IPS DF 19.7 (cell line): ENCODE measurements at places on chromosomes 16 and 17.

GRCh38 chr17:5035315-5035714, at the start of gene SLC52A1:
SLC52A1 (minus strand) TSS chr17:5035426; CDS start chr17:5034606, 820 bp downstream.
- DNase-seq, result no peak

DNA sequence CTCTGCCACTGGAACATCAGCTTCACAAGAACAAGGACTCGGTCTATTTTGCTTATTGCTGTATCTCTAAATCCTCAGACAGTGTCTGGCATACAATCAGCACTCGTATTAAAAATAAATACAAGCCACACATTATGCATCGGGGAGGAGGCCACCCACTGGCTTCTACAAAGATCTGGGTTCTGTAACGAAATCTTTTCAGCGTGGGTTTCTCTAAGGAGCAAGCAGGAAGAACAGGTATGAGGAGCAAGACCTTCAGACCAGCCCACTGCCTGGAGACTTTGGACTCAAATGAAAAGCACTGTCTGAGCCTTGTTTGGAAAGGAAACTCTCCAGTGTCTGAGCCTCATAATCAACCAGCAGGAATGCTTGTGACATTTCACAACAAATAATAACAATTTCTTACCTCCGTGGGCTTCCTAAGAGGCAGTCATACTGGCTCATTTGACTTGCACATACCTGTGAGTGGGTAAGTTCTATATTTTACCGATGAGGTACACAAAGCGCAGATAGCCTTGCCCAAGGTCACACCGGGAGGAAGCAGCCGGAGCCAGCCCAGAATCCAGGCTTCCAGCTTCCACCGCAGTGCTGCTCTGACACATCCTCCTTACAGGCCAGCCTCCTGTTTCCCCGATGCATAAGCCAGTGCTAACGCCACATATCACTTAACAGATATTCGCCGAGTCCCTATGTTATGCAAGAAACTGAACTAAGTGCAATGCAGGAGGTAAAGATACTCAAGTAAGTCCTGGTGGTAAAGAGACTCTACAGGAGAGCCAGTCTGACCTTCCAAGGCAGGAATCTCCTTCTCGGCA, 118.6 kb upstream of the TNRC6C start:
- no peak for DNase-seq

DNA sequence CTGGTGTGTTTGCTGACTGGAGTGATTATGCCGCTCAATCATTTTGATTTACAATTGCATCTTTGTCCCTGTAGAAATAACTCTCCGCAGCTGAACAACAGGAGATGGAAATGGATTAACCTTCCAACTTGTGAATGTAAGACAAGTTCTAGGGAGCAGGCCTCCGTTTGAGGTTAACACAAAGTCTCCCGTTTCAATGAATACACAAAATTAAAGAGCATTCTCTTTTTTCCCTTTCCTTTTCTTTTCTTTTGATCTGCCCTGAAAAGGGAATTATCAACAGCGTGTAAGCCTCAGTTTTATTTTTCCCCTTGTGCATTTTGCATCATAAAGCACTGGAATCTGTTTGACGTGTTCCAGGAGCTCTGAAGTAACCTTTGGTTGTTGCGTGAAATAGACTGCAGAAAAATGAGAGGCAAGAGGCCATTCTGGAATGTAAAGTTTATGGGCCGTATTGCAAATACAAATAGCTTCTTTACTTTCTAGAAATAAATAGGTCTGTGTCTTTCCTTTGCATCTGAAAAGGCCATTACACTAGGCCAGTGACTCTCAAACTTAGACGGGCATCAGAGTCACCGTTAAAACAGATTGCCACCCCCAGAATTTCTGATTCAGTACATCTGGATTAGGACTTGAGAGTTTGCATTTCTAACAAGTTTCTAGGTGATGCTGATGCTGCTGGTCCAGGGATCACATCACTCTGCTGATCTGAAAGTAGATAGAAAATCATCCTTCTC, 164.7 kb downstream of the ZNF18 start:
- DNase-seq, result no peak

- no peak for DNase-seq
These were observed 23.3 kb downstream of the NOS2 start for GRCh38 chr17:27776882-27777624.

- DNase-seq, result no peak
These were observed 20.2 kb downstream of the CHCT1 start for GRCh38 chr17:60442271-60443173.

- no peak for DNase-seq
These were observed 2.2 kb downstream of the FLII start for GRCh38 chr17:18256351-18256750.

DNA sequence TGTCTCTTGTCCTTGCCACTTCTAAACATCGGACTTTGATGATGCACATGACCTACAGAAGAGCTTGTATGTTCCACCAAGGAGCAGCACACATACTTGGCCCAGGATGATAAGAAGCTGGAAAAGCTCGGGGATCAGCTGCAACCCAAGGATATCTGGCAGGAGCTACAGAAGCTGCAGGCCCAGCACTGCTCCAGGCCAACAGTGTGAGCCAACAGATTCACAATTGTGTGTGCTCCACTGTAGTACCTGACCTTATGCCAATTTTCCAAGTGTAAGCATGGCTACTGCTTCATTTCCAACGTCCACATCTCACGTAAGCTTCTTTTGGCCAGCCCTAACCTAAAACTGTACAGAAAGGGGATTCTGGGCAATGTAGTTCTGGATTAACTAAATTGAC, 83.4 kb downstream of the COX10 start:
- no peak for DNase-seq

DNA sequence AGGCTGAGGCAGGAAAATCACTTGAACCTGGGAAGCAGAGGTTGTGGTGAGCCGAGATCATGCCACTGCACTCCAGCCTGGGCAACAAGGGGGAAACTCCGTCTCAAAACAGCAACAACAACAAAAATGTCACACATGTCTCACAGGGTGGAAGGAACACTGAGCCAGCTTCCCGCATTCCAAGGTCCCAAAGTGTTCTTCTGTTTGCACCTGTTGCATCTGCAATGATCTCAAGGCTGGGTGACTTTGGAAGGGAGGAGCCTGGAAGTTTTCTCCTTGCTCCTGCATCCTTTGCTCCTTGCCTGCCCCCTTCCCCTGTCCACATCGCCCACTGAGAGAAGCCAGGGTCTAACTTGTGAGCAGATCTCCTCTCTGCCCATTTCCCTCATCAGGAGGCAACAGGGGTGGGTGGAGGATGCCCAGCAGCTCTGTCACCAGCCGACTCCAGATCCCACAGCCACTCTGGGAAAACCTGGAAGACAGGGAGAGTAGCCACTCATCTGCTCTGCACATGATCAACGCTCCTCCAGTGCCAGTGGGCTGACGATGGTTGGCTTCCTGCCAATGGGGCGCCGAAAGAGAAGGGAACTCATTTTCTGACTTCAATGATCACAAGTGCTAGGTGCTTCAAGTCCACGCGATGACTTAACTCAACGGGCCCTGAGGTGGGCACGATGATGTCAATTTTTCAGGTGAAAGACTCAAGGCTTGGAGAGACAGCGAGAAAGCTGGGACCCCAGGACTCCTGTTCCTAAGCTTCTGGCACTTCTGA, 12.6 kb downstream of the CHST6 start:
- DNase-seq, result no peak

DNA sequence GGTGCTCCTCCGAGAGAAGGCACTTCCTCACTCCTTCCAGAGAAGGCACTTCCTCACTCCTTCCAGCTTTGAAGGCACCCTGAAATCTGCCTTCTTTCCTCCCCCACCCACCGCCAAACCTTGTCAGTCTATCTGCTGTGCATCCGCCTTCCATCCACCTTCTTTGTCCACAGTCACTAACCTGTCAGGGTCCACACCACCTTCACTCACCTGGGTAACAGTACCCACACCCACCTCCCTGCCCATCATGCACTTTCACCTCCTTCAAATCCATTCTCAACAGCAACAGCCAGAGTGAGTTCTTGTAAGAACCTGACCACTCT, 5.2 kb downstream of the CCDC102A start:
- DNase-seq, result no peak
